ENCODE measurements at places on chromosomes 4 and X.

DNA sequence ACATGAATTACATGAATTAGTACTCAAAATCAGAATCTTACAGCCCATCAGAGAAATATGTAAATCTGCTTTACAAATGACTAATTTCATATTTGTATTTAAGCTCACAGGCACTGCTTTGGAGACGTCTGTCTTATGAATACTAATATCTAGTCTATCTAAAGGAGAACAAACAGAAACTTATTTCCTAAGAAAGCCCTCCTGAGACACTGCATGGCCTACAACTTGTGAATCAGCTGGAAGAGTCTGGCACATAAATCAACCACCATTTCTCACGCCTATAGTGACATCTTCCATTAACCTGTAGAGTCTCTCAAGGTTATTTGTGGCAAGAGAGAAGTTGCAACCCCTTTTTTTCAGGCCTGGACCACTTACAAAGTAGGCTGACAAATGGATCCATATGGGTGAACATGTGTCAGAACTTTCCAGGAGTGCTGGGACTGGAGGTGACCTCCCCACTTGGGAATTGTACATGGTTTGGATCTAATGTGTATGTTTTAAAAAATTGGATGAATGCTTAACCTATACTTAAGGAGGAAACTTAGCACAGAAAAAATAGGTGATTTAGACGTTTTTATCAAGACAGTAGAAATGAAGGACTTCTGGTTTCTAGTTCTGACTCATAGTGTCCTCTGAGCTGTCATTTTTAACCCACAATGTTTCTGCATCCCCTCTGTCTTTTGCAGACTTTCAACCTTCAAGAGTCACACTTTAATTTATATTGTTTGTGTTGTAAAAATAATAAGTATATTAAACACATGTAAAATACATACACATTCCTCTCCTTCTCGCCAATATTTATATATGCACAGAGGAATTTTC lies 83.2 kb upstream of the ARHGAP24 start:
- DNase-seq, result no peak

DNA sequence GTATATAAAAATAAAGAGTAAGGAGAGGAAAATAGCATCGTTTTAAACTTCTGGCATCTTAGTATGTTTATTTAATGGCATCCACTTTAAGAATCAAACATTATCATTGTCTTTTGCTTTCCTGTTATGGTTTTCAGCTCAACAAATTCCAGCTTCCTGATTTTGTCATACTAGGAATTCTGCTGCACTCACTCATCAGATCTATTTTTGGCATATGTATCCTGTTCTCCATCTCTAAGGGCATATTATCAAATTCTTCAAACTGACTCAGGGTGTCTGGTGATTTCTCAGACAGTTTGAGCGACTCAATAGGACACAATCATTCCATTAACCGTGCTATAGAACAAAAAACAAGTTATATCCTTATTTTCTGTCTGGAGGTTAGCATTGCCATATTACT lies 248.5 kb upstream of the DIAPH2 start:
- no peak for DNase-seq

DNA sequence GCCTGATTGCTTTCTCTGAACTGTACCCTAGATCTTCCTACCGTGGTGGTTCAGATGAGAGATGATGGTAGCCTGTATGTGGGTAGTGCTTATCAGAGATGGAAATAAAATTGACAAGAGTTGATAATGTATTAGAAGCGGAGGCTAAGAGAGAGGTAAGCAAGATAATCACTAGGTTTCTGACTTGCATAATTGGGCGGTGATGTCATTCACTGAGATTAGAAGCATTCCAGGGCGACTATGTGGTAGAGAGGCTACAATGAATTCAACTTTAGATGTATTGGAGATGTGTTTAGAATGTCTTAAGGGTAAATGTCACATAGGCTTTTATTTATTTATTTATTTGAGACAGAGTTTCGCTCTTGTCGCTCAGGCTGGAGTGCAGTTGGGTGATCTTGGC lies 415 bp upstream of the TENM3 start:
- DNase-seq, result no peak

DNA sequence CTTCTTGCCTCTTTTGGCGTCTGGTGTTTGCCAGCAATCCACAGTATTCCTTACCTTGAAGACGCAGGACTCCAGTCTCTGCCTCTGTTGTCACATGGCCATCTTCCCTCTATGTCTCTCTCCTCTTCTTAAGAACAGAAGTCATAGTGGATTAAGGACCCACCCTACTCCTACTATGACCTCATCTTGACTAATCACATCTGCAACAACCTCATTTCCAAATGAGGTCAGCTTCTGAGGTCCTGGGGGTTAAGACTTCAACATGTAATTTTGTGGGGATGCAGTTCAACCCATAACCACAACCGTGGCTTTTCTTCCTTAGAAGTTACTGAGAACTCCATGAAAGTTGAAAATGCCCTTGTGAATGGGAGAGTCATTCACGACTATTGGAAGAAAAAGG lies 23.3 kb downstream of the TLR8 start:
- DNase-seq, result no peak

GRCh38 chrX:87634361-87634760 lies 116.8 kb downstream of the KLHL4 start:
- no peak for DNase-seq

DNA sequence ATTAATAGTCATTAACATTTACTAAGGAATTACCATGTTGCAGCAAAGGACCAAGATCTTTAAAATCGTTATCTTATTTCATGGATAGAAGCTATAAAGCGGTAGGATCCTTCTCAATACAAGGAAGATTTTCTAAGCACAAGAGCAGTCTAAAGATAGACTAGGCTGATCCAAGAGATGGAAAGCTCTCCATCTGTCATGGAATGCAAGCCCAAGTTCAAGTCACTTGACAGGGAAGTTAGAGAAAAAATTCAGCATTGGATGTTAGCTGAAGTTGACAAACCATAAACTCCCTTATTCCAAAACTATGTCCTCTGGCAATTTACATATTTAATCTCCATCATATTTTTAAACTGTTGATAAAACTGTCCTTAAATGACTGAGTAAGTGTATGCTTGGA lies 177.7 kb downstream of the LDB2 start:
- DNase-seq, result no peak

GRCh38 chr4:85127653-85128052 lies 161.2 kb upstream of the WDFY3 start:
- peak; percentile 83 for DNase-seq

DNA sequence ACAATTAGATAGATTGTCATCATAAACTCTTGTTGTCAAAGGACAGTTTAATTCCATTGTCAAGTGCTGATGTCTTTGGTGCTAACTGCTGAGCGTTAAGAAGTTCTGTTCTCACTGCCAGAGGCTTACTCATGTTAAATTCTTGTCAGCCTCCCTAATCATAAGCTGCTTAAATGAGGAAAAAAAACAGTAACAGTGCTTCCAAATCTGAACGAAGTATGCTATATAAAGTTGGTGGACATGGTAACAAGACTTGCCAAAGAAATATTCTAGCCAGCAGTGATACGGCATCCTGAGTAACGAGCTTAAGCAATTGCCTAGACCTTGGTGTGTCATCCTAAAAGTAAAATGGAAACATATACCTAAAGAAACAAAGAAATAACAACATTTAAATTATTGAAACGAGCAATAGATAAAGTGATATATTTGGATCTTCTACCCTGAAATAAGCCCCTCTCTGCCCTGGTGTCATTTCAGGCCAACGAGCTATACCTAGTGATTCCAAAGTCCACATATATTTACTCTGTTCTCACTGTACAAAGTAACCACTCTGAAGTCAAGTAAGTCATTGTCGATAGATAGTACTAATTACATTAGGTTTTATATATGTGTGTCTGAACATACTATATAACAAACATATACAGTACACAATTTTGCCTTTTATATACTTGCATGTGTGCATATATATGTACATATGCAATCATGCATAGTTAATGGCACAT lies 339.7 kb upstream of the HS3ST1 start:
- no peak for DNase-seq

GRCh38 chr4:25290490-25291067 lies 22.0 kb upstream of the ZCCHC4 start:
- DNase-seq, result peak; percentile 17

DNA sequence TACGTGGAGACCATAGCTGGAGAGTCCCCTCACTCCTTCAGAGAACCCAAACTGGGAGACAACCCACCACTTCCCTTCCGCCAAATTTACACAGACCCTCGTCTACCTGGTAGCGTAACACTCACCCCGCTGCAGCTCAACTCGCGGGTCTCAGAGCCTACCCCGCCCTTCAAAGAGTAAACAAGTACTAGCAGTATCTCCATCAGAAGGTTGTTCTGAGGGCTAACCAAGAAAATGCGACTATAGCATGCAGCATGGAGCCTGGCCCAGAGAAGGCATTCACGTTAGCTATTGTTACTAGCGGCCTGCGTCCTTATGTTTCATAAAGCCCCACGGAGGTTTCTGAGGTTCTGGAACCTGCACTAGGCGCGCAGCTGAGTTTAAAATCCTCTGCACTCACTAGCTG lies 531 bp upstream of the MANBA start:
- DNase-seq, result peak; percentile 67

- DNase-seq, result peak; percentile 80
Observed at GRCh38 chr4:185559915-185560281, 24.6 kb upstream of the PDLIM3 start.

DNA sequence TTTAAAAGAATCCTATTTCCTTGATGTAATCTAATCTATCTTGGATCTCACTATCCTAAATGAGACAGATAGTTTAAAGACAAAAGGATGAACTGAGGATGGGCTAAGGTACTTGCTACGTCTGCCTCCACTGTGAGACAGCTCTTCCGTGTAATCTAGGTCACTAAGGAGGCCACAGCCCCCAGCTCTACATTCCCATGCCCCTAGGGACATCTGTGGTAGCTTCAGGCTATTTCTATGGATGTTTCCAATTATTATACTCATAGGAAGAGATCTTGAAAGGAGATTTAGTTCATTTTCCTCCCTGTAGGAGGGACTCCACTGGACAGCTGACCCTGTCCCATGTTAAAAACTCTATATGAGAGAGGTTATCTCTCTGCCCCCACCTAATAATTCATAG lies 140.8 kb upstream of the TRPC5 start:
- DNase-seq, result peak; percentile 82

DNA sequence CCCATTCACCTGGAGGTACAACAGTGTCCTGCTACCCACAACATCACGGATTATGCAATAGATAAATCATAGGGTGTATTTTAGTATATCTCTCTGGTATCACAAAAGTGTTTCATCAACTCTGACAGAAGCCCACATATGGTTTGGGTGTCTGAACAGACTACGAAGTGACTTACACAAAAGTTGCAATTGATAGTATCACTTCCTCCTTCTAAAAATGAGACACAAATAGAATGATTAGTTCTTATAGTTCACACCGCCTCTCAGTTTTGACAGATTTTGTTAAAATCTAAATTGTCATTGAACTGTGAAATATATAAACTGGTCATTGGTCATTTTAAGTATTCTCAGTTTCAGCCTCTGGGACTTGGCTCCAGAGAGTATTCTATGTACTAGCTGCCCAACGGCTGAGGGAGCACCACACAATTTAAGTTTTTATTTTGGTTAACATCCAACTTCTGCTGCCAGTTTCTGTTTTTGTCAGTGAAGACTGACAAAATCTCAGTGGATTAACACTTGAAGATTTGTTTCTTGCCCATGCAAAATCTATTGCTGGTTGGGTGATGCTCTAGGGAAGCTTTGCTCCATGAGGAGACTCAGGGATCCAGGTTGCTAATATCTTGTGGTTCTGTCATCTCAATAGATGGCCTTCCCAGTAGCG lies 113.8 kb upstream of the PUDP start:
- no peak for DNase-seq

- DNase-seq, result no peak
Observed at GRCh38 chr4:86536151-86536550, 58.0 kb upstream of the PTPN13 start.

DNA sequence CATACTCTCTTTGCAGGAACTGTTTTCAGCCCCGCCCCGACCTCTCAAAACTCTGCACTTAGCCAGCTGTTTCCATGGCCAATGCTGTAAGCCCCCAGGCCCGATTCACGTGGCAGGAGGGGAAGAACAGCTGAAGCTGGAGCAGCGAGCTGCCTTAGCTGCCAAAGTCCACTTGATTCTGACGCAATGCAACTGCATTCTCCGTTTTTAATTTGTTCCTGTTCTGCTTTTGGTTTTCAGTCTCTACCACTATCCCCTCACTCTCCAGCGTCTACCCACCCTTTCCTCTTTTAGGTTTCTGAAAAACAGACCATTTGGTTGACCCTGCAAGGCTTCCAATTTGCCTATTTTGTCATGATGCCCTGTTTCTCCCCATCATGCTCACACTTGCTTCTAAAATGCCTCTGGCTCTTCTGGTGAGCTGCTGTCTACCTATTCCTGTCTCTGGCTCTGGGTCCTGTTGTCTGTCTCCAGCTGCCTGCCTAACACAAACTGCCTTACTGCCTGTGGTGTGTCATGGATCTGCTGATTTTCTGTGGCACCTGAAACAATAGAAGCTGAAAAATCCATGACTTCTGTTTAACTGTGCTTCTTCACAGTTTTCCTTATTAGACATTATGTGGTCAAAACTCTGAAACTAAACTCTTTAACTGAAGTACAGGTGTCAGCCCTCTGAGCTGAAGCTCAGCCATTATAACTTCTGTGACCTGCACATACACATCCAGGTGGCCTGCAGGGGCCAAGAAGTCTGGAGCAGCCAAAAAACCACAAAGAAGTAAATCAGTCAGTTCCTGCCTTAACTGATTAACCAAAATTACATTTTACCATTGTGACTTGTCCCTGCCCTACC lies 160.5 kb upstream of the AGTR2 start:
- peak; percentile 1 for DNase-seq

DNA sequence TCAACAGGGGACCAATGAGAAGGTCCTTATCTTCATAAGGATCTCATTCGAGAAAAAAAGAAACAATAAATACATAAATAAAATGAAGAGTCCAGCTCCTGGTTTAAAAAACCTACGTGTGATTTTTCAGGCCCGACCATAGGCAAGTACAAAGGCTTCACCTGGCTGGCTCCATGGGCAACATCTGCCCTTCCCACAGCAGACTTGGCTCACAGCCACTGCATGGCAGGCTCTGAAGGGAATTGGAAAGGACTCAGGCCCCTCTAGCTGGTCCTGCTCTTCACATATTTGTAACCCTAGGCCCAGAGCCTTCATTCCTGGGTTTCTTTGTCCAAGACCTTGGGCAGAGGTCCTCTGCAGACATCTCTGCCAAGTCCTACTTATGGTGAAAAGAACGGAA lies 228.1 kb downstream of the QDPR start:
- DNase-seq, result no peak

All from NCI-H82 (cell line).